CD4-positive, alpha-beta memory T cell (primary cell): ENCODE measurements at places on chromosomes 13 and 19.

GRCh38 chr19:4051175-4052101 lies 15.3 kb downstream of the ZBTB7A start:
- DNase-seq, result no peak

GRCh38 chr13:106919133-106919532 lies 351.2 kb upstream of the ARGLU1 start:
- DNase-seq, result no peak

GRCh38 chr13:43269037-43269481 lies 245.7 kb downstream of the DNAJC15 start:
- no peak for DNase-seq

GRCh38 chr19:4969772-4970531 lies 1.0 kb downstream of the KDM4B start:
- DNase-seq, result peak; percentile 19

DNA sequence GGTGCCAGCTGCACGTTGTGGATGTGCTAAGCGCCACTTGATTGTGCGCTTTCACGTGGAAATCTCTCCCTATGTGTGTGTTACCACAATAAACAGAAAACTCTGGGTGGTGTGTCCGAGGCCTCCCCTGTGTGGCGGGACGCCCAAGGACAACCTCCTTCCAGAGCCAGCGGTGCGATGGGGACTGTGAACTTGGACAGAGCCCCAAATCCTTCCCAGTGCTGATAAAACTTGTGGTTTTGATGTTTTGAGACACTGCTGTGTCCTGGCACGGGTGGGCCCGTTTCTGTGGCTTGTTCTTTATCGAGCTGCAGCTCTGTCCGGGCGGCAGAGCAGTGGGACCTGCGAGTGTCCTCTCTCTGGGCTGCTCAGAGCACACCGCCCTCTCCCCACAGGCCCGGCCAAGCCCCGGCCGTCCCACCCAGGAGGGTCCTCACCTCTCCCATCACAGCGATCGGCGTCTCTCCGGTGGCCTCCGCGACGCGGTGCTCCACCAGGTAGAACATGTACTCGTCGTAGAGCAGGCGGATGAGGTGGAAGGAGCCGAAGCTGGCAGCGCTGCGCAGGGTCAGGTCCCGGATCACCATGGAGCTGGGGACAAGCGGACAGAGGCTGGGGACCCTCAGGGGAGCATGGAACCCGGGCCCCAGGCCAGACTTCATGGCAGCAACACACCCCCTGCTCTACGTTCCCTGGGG lies 18.8 kb upstream of the RANBP3 start:
- DNase-seq, result no peak

GRCh38 chr19:41225238-41226052 lies 6.4 kb downstream of the AXL start:
- DNase-seq, result no peak

- DNase-seq, result no peak
Observed at GRCh38 chr13:98773921-98774320, 21.4 kb upstream of the SLC15A1 start.

- peak; percentile 10 for DNase-seq
Observed at GRCh38 chr19:57664269-57665127, 4.2 kb upstream of the ZSCAN4 start.

DNA sequence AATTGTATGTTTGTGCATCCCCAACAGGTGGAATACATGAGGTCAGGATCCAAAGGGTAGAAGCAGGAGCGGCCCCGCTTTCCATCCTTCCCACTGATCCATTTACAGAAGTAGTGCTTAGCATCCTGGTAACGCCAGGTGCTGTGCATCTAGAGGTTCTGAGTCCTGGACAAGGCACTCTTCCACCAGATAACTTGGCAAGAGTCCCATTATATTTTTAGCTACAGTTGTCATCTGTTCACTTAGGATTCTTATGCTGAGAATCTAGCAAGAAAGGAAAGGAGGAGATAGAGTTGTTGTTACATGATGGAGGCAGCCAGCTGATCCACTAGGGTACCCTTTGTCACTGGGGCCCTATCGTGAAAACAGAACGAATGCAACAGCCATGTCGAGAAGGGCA lies 389.5 kb upstream of the ZNF507 start:
- DNase-seq, result no peak

- no peak for DNase-seq
Observed at GRCh38 chr13:89695343-89696257, 1651.9 kb upstream of the MIR17HG start.

DNA sequence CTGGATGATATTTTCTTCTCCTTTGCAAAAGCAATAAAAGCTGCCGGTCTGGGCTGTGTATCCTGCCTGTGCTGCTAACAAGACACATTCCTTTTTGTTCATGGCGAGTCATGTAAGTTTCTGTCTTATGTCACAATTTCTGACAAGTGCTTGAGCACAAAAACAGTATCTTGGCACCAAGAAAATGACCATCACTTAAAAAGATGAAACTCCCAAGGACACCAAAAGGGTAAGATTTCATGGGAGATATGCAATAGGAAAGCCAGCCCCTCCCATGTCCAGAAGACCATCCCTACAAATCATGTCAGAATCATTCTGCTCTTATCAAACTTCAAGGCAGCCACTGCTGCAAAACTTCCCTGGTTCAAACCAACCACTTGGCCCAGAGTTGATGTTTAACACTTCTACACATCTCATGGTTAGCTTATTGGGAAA lies 375.4 kb upstream of the ZNF507 start:
- no peak for DNase-seq

DNA sequence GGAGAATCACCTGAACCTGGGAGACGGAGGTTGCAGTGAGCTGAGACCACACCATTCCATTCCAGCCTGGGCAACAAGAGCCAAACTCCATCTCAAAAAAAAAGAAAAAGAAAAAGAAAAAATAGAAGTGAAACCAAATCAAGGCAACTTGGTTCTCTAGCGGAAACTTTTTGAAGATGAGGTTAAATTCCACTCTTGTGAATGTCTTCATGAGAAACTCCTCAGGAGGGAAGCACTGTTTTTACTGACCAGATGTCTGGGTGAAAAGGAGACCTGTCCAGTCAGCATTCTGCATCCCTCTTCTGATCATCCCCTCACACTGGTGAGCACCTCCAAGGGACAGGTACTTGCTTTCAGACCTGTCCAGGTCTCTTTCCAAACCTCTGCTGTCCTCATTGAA lies 15.8 kb downstream of the BRD4 start:
- no peak for DNase-seq

GRCh38 chr13:114222461-114222968 lies 12.2 kb upstream of the CDC16 start:
- DNase-seq, result no peak

GRCh38 chr19:34017024-34017423 lies 155.3 kb upstream of the LSM14A start:
- DNase-seq, result no peak

DNA sequence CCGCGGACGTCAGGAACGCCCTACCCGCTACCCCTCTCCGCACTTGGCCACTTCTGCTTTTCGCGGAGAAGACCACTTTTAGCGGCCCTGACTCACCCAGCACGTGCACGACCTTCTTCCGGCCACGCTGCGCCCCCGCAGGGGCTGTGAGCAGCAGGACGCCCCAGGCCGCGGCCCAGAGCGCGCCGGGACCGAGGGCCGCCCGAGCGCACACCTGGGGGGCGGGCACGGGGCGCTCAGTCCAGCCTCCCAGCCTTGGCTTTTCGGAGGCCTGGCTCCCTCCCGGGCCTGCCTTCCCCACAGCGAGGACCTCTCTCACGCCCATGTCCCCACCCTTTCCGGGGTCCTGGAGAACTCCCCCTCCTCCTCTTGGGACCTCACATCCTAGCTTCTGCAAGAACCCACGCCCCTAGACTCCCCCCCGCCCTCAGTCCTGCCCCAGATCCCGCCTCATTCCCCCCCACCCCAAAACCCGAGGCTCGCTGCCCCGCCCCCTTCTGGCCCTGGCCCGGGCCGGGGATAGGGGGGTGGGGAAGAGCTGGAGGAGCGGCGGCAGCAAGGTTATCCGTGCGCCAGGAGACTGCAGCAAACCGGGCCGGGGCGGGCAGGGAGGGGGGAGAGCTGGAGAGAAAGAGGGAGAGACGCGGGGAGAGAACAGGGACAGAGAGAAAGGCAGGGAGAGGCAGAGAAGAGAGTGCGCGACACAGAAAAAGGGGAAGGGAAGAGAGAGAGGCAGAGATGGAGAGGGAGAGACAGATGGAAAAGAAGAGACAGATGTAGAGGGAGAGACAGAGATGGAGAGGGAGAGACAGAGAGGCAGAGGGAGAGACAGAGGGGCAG lies 11.5 kb downstream of the TM6SF2 start:
- no peak for DNase-seq
